ENCODE measurements at places on chromosomes 3 and 15.

DNA sequence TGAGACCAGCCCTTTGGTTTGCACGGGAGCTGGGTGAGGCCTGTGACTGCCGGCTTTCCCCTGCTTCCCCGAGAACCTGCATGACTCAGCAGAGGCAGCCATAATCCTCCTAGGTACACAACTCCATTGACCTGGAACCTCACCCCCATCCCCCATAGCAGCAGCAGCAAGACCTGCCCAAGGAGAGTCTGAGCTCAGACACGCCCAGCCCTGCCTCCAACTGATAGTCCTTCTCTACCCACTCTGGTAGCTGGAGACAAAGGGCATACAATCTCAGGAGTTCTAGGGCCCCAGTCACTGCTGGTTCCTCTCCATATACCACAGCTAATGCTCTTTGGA is 141.0 kb upstream of the ARHGEF26 start:
- no peak for DNase-seq

DNA sequence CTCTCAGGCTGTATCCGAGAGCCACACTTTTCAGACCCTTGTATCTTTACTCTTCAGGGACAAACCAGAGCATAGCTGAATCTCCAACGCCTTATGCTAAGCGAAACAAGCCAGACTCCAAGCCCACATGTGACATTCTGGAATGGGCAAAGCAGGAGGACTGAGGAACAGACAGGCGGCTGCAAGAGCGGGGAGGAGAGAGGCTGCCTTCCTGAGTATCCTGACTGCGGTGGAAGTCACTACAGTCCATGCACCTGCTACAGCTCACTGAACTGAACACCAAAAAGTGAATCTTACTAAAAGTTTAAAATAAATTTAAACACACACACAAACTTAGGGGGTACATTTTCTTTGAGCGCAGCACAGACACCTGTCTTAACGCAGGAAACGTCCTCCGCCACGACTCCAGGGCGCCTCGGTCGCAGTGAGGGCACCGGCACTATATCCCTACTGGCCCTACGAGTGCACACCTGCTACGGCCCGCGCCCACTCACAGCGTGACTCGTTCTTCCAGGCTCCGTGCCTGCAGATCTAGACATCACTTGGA is 1.4 kb downstream of the CYFIP1 start:
- peak; percentile 21 for DNase-seq

DNA sequence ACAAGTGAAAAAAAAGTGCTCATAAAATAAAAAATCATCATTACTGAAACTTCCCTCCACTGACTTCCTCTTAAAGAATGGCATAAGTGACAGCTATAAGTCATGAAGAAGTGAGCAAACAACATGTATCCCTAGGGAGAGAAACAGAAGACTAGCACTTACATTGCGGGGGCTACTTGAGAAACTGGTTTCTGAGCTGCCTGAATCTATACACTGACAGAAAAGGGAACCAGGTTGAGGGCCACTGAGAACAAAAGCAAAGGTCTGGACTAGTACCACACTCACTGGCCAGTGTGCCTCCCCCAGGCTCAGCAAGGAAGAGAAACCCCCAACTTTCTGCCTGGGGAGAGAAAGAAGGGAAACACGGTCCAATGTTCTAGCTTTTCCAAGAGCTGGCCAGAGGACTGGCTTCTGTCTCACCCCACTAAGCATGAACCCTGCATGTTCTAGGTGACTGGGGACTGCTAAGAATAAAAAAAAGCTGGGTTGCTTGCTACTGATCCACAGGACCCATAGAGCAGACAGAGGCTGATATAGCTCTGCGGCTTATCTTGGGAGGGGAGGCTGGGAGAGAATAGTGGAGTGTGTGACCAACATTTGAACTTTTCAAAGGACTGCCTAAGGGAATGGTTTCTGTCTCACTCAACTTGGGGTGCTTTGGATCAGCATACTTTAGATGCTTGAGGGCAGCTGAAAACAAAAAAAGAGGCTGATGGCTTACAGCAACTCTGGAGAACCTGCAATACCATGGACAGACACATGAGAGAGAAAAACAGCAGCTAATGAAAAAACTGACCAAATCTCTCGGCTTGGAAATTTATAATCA is 8.1 kb downstream of the RAD18 start:
- DNase-seq = no peak

- no peak for DNase-seq
These were observed 27.1 kb upstream of the OSBPL11 start for GRCh38 chr3:125622381-125622791.

DNA sequence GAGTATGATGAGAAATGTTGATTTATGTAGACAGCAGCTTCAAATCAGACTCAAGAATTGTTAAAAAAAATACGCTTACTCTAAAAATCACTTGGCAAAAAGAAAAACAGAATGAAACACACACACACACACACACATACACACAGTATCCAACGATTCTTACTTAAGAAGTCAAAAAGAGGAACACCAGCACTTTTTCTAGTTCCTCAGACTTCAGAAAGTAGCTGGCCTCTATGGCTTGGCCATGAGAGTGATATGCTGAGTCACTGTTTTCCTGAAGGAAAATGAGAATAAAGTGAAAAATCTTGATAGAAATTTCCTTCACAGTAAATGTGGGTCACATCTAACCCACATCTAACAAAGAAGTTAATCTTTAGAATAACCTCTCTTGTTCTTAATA is 22.1 kb downstream of the CNTN3 start:
- no peak for DNase-seq

GRCh38 chr3:44885618-44886017 is 11.2 kb downstream of the TGM4 start:
- no peak for DNase-seq

- peak; percentile 86 for DNase-seq
These were observed 105.8 kb upstream of the RASGRP1 start for GRCh38 chr15:38670128-38671005.

GRCh38 chr3:119338754-119339153 is 44.6 kb downstream of the ARHGAP31 start:
- DNase-seq = no peak

DNA sequence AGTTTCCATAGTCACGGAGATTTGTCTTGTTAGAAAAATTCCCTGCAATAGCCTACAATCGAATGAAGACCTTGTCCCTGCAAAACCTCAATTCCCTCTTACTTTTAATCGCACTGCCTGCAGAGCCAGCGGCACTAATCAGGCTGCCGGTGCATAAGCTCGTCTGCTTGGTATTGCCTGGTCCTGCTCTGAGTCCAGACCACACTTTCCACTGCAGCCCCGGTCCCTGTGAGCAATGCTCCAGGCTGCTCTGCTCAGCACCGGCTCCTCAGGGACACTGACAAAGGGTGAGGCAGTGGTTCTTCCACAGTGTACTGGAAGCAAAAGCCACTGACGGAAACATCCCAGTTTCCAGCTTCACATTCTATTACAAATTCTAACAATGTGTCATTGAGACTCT is 164.3 kb downstream of the OCA2 start:
- no peak for DNase-seq

GRCh38 chr15:88748081-88748480 is 55.2 kb upstream of the ACAN start:
- no peak for DNase-seq

- DNase-seq = no peak
These were observed 5.7 kb downstream of the GPR27 start for GRCh38 chr3:71759401-71759800.

GRCh38 chr15:57003418-57003817 is 85.0 kb downstream of the TCF12 start:
- DNase-seq = no peak

GRCh38 chr3:19155375-19155774 is 7.1 kb downstream of the KCNH8 start:
- DNase-seq = no peak

- no peak for DNase-seq
These were observed 85.1 kb downstream of the ZBTB20 start for GRCh38 chr3:115062009-115062408.

GRCh38 chr15:72009222-72009621 is 108.7 kb downstream of the MYO9A start:
- no peak for DNase-seq

GRCh38 chr3:182937293-182938051 is 42.9 kb downstream of the DCUN1D1 start:
- DNase-seq = no peak

- DNase-seq = no peak
These were observed 963.6 kb downstream of the CADM2 start for GRCh38 chr3:85922374-85922773.

- no peak for DNase-seq
These were observed 80.9 kb upstream of the RPL32 start for GRCh38 chr3:12922306-12922705.

DNA sequence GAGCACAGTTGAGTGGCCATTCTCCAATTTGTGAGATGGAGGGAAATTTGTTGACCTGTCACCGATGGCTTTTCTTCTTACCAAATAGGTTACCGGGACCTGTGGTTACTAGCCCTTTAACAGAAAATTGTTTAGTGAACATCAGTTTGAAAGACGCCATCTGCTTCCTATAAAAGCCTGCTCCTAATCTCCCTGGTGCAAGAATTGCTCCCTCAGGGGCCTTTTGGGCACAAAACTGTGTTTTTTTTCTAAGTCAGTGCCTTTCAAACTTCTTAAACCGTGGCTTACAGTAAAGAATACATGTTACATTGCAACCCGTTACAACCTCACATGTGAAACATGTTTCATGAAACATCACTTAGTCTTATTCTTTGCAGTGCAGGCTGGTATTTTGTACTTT is 15.0 kb downstream of the CACNA2D3 start:
- no peak for DNase-seq

DNA sequence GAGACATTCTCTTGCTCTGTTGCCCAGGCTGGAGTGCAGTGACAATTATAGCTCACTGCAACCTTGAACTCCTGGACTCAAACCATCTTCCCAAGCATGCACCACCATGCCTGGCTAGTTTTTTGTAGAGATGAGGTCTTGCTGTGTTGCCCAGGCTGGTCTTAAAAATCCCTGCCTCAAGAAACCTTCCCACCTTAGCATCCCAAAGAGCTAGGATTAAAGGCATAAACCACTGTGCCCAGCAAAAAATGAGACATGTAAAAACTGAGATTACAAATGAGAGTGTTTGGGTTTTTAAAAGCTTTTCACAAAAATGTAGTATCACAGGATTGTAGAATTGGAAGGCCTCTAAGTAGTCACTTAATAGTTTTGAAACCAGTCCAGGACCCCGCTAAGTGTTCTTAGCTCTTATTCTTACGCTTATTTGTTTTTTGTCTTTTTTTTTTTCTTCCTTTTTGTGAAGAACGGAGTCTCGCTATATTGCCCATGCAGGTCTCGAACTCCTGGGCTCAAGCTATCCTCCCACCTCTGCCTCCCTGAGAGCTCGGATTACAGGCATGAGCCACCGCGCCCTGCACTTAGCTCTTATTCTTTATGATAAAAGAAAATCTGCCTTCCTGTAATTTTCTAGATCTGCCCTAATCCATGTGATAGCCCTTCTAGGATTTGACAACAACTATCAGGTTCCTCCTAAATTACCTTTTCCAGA is 31.5 kb downstream of the KLHL18 start:
- DNase-seq = no peak

DNA sequence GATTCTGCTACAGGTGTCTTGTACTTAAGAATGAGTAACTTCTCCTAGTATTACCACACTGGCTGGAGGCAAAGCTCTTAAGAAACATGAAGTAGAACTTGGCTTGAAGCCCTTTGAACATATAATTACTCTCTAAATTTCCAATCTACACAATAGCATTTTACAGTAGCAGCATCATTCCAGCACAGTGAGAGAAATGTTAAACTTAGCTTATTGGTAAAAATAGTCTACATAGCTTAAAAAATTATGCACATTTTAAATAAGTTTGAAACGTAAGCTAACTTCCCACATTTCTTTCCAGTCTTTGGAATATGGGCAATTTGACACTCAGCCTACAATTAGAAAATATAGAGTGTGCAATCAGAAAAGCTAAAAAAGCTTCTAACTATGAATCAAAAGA is 32.8 kb upstream of the TOP2B start:
- DNase-seq = no peak

GRCh38 chr3:94118390-94118789 is 55.5 kb downstream of the NSUN3 start:
- DNase-seq = no peak

- no peak for DNase-seq
These were observed 183.6 kb downstream of the PEX5L start for GRCh38 chr3:179853176-179853575.

DNA sequence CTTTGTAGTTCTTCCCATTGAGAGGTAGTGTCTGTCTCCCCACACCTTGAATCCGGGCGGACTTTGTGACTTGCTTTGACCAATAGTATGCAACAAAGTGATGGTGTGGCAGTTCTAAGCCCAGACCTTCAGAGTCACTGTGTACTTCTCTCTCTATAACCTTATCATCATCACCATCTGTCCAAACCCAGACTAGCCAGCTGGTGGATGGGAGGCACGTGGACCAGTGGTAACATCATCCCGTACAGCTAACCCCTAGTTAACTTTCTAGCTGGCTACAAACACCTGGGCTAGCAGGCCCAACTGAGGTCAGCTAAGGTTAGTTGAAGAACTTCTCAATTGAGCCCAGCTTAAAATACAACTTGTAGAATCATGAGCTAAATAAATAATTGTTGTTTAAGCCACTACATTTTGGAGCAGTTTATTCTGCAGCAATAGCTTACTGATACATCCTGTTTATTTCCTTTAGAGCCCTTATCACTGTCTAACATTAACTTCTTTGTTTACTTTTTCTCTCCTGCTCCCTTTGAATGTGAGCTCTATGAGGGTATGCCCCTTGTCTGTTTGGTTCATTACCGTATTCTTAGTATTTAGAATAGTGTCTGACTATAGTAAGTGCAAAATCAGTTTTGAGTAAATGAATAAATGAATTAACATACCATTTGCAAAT is 11.5 kb upstream of the CCR9 start:
- no peak for DNase-seq

GRCh38 chr3:122918576-122919290 is 108.8 kb downstream of the SEMA5B start:
- DNase-seq = no peak

- DNase-seq = no peak
These were observed 62.6 kb upstream of the SCN10A start for GRCh38 chr3:38878646-38879045.

DNA sequence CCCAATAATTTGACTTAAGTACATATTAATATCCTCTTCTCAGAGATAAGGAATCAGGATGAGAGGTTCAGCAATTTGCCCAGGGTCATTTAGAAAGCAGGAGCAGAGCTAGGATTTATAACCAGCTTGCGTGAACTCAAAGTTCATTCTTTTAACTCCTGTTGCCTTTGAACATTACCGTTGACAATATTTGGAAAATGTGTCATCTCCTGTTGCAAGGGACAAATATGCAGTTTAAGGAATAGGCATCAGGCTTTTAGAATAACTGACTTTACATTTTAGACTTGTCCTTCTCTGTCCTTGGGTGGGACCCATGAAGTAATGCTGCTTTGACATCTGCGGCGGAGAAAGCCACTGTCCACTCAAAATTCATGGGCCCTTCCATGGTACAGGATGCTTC is 252.2 kb upstream of the RGMA start:
- no peak for DNase-seq

- no peak for DNase-seq
These were observed 50.4 kb upstream of the TJP1 start for GRCh38 chr15:29872716-29873115.

GRCh38 chr3:123444023-123444422 is 4.9 kb downstream of the ADCY5 start:
- no peak for DNase-seq

- DNase-seq = no peak
These were observed 55.0 kb downstream of the PLAAT1 start for GRCh38 chr3:193295985-193296384.

All from CD4-positive, alpha-beta memory T cell (primary cell).